ENCODE measurements at places on chromosomes 5 and 9. TPM values are rescaled to one million over a fixed set of nuclear protein-coding genes. Genes with fewer than 3 reads are reported as not detected.

Gene PAEP
- total RNA-seq, result not detected

Gene SLC35D2
- 14.8 TPM for total RNA-seq

Gene EFNA5
- total RNA-seq, result 6.5 TPM

Gene ACOT12
- not detected for total RNA-seq

Gene PCDHA12
- under 0.01 TPM for total RNA-seq

Gene FGF1
- 16.0 TPM for total RNA-seq

Gene PRLR
- 3.5 TPM for total RNA-seq

Gene DDX4
- not detected for total RNA-seq

Gene ALDH7A1
- total RNA-seq, result 28.7 TPM

Gene C9orf40
- total RNA-seq, result 8.6 TPM

Gene MCIDAS
- total RNA-seq, result not detected

Gene LURAP1L
- 49.0 TPM for total RNA-seq

Gene CDKN2B-AS1
- total RNA-seq, result 9.5 TPM

Gene ERCC6L2
- total RNA-seq, result 78.9 TPM

Gene ATOX1
- total RNA-seq, result 44.9 TPM

Gene ZNF454
- 0.43 TPM for total RNA-seq

Gene IL13
- not detected for total RNA-seq

Gene CSF2
- total RNA-seq, result 0.43 TPM

Measured in fibroblast of villous mesenchyme (primary cell).